ENCODE measurements at places on chromosomes 6 and 20. TPM values are rescaled to one million over a fixed set of nuclear protein-coding genes. Genes with fewer than 3 reads are reported as not detected.
A peak's percentile ranks its signal among the peaks of the same experiment; 100 is the strongest.

RTF2 gene
- polyA plus RNA-seq: 75.9 TPM

HDGFL1 gene
- not detected for polyA plus RNA-seq

PRDM1 gene
- 1.1 TPM for polyA plus RNA-seq

SGK2 gene
- 0.38 TPM for polyA plus RNA-seq

RUNX2 gene
- polyA plus RNA-seq: 2.7 TPM

RNF5 gene
- 47.2 TPM for polyA plus RNA-seq

SUMO4 gene
- not detected for polyA plus RNA-seq

- no peaks in the 10 kb centered on the region for H3K36me3 ChIP-seq
- H3K4me1 ChIP-seq: no peaks in the 10 kb centered on the region
- no peaks in the 10 kb centered on the region for H3K27me3 ChIP-seq
- no peak overlapping the region for H3K4me3 ChIP-seq
- no peak overlapping the region for H3K27ac ChIP-seq
Measured at GRCh38 chr6:72873433-72873832, 251.6 kb downstream of the KCNQ5 start.

DNA sequence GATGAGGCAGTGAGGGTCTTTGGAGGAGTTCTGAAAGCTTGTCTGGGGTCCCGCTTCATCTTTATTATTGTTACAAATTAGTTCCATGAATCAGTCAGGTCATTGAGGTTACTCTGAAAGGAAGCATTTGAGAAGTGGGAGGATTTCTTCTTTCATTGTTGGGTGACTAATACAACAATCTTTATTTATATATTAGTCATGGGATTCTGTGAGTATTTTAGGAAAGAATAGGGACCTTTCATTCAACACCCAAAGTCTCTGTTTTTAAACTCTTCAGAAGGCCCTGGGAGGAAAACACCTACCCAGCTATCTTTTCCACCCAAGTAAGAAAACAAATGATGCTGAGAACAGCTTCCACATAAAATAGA is 98.3 kb downstream of the SOD2 start:
- H3K36me3 ChIP-seq: no peaks in the 10 kb centered on the region
- no peaks in the 10 kb centered on the region for H3K27me3 ChIP-seq
- no peaks in the 10 kb centered on the region for H3K4me1 ChIP-seq
- H3K4me3 ChIP-seq: no peak overlapping the region

DNA sequence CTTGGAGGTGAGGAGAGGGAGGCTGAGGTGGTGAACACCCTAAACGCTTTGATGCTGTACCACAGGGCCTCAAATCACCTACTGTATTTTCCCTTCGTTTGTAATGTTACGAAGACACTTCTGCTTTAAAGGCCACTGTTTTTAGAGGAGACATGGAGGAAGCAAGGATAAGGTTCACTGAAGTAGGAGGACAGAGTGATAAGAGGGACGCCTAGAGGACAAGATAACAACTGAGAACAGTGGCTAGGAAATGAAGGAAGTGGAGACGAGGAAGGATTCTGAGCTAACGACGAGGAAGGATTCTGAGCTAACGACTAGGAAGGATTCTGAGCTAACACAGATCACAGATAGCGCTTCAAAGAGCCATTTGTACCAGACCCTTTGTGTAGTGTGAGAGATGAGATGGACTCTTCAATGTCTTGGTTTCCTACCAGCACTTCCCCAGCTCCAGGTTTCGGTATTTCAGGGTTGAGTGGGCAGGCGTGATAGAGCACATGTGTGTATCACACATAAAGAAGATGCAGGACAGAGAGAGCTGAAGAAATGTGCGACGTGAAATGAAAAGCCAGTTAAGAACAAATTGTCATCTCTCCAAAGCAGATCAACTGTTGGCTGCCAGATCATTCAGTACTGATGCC is 7.5 kb downstream of the SF3B5 start:
- no peak overlapping the region for H3K4me3 ChIP-seq
- H3K27ac ChIP-seq: no peak overlapping the region
- DNase-seq: no peak
- no peaks in the 10 kb centered on the region for H3K27me3 ChIP-seq
- H3K4me1 ChIP-seq: no peaks in the 10 kb centered on the region

GRCh38 chr6:134295953-134296553 is 21.9 kb downstream of the SGK1 start:
- peak overlapping the region; percentile 89 for H3K27ac ChIP-seq
- H3K4me3 ChIP-seq: no peak overlapping the region
- H3K36me3 ChIP-seq: no peaks in the 10 kb centered on the region
- DNase-seq: peak; percentile 92

GRCh38 chr6:5752391-5752680 is 254.4 kb downstream of the NRN1 start:
- H3K36me3 ChIP-seq: no peaks in the 10 kb centered on the region
- H3K27me3 ChIP-seq: no peaks in the 10 kb centered on the region
- H3K27ac ChIP-seq: peak overlapping the region; percentile 36
- DNase-seq: no peak
- H3K4me3 ChIP-seq: no peak overlapping the region

DNA sequence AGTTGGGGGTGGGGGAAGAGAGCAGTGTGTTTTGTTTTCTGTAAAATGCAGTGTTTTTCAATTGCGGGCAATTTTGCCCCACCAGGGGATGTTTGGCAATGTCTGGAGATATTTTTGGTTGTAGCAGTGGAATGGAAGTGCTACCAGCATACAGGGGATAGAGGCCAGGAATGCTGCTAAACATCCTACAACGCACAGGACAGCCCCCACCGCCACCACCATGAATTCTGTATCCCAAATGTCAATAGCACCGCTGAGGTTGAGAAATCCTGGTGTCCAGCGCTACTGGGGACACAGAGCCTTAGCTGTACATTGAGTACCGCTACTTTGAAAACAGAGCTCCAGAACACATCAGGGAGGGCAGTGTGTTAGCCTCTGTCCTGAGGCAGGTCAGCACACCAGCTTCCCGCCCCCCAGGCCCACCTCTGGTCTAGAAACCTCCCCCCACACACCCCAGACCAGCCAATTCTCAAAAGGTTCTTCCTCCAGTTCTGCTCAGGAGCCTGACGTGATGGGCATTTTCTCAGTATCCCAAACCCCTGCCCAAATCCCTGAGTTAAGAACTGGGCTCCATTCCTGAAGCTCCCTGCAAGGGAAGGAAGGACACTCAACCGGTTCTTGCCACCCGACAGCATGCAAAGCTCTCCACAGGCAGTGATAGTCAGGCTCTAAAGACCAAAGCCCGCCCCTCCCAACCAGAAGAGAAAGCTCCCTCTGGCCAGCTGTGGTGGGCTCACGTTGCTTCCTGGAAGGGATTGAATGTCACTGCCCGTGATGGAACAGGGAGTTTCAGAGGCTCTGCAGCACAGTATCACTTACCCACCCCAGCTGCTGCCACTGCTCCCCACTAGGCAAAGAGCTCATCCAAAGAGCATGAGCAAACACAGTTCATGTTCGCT is 321.5 kb upstream of the JARID2 start:
- DNase-seq: no peak
- H3K27me3 ChIP-seq: no peaks in the 10 kb centered on the region
- no peak overlapping the region for H3K4me3 ChIP-seq
- H3K27ac ChIP-seq: no peak overlapping the region

GRCh38 chr6:26304797-26305640 is 60.0 kb upstream of the BTN3A2 start:
- peak overlapping the region; percentile 35 for H3K4me3 ChIP-seq
- H3K36me3 ChIP-seq: no peaks in the 10 kb centered on the region
- no peaks in the 10 kb centered on the region for H3K4me1 ChIP-seq
- DNase-seq: peak; percentile 67

GRCh38 chr6:121800047-121800446 is 364.6 kb downstream of the GJA1 start:
- no peaks in the 10 kb centered on the region for H3K27me3 ChIP-seq
- DNase-seq: no peak
- peaks cover 2% of the 10 kb centered on the region for H3K4me1 ChIP-seq

GRCh38 chr6:105859457-105859856 is 226.7 kb upstream of the PRDM1 start:
- H3K27ac ChIP-seq: no peak overlapping the region
- no peaks in the 10 kb centered on the region for H3K36me3 ChIP-seq
- no peak for DNase-seq
- no peak overlapping the region for H3K4me3 ChIP-seq

- no peak overlapping the region for H3K4me3 ChIP-seq
- no peaks in the 10 kb centered on the region for H3K36me3 ChIP-seq
- peaks cover 58% of the 10 kb centered on the region for H3K4me1 ChIP-seq
- no peak for DNase-seq
- H3K27me3 ChIP-seq: no peaks in the 10 kb centered on the region
Measured at GRCh38 chr6:42569102-42570028, 5.5 kb downstream of the UBR2 start.

DNA sequence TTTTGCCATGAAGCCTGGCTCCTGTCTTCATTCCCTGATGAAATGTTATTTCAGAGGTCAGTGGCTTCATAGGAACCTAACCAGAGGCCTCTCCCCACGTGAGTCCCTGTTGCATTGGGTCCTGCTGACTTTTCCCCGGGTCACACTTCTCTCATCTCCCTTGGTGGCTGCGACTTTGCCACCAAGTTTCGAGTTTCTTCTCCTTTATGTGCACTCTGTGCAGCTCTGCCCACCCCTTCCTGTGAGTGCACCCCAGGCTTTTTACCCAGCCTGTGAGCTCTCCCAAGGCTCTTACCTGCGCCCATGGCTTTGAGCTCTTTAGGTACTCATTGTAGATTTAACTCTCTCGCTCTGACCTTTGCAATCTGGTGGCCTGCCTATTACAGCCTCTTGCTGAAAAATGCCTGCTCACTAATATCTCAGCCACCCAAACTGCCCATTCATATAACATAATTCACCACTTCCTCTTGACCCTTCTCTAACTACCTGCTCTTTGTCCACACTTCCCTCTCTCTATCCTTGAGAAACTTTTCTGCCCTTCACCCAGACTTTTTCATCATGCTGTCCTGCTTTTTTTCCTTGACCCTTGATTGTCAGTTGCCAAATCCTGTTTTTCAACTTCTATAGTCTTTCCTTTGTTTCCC is 105.9 kb downstream of the SASH1 start:
- no peak for DNase-seq
- H3K4me3 ChIP-seq: no peak overlapping the region
- H3K27ac ChIP-seq: no peak overlapping the region

DNA sequence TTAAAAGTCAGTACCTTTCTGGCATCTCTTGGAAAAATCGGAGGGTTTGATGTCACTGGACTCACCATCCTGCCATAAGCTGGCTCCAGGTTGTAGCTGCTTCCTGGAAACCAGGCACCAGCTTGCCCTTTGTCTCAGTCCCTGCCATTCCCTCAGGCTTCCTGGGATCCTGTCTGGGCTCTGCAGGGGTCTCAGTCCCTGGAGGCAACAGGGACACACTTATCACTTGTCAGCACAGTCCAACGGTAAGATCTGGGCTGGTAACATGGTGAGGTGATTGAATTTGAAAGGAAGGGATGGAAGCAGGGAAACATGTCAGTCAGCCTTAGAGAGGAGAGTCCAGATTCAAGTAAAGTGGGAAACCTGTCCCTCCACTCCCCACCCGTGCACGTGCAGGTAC is 147.6 kb upstream of the ECI2 start:
- no peak overlapping the region for H3K27ac ChIP-seq
- H3K4me3 ChIP-seq: no peak overlapping the region
- no peaks in the 10 kb centered on the region for H3K36me3 ChIP-seq
- H3K27me3 ChIP-seq: no peaks in the 10 kb centered on the region
- DNase-seq: no peak

GRCh38 chr6:56199956-56200355 is 47.4 kb downstream of the COL21A1 start:
- H3K27ac ChIP-seq: no peak overlapping the region
- H3K4me1 ChIP-seq: no peaks in the 10 kb centered on the region
- DNase-seq: no peak
- H3K27me3 ChIP-seq: no peaks in the 10 kb centered on the region
- H3K36me3 ChIP-seq: no peaks in the 10 kb centered on the region

- DNase-seq: no peak
- no peaks in the 10 kb centered on the region for H3K27me3 ChIP-seq
- H3K4me3 ChIP-seq: no peak overlapping the region
- H3K36me3 ChIP-seq: no peaks in the 10 kb centered on the region
- H3K4me1 ChIP-seq: no peaks in the 10 kb centered on the region
Measured at GRCh38 chr6:78999737-79000136, 78.3 kb downstream of the PHIP start.

- H3K4me3 ChIP-seq: no peak overlapping the region
- no peaks in the 10 kb centered on the region for H3K36me3 ChIP-seq
- DNase-seq: no peak
- H3K27me3 ChIP-seq: no peaks in the 10 kb centered on the region
- no peaks in the 10 kb centered on the region for H3K4me1 ChIP-seq
Measured at GRCh38 chr6:139778688-139779087, 404.2 kb upstream of the CITED2 start.

DNA sequence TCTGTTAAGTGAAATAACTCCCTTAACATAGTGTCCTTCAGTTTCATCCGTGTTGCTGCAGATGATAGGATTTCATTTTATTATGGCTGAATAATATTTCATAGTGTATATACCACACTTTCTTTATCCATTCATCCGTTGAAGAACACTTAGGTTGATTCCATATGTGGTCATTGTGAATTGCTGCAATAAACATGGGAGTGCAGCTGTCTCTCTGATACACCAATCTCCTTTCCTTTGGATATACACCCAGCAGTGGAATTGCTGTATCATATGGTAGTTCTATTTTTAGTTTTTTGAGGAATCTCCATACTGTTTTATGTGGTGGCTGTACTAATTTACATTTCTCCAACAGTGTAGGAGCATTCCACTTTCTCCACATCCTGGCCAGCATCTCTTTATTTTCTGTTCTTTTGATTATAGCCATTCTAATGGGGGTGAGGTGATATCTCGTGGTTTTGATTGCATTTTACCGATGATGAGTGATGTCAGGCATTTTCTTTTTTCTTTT is 193.2 kb downstream of the SLC16A10 start:
- H3K27ac ChIP-seq: no peak overlapping the region
- H3K4me3 ChIP-seq: no peak overlapping the region
- no peaks in the 10 kb centered on the region for H3K36me3 ChIP-seq
- no peak for DNase-seq

- no peaks in the 10 kb centered on the region for H3K27me3 ChIP-seq
- H3K36me3 ChIP-seq: no peaks in the 10 kb centered on the region
- DNase-seq: no peak
- no peaks in the 10 kb centered on the region for H3K4me1 ChIP-seq
- no peak overlapping the region for H3K27ac ChIP-seq
Measured at GRCh38 chr6:4636191-4636880, 139.9 kb upstream of the CDYL start.

- no peaks in the 10 kb centered on the region for H3K36me3 ChIP-seq
- H3K4me1 ChIP-seq: peaks cover 18% of the 10 kb centered on the region
- H3K27ac ChIP-seq: no peak overlapping the region
- no peak overlapping the region for H3K4me3 ChIP-seq
- no peaks in the 10 kb centered on the region for H3K27me3 ChIP-seq
Measured at GRCh38 chr20:50820515-50821256, 25.8 kb downstream of the BCAS4 start.

- H3K36me3 ChIP-seq: no peaks in the 10 kb centered on the region
- H3K4me3 ChIP-seq: no peak overlapping the region
- DNase-seq: no peak
- H3K27me3 ChIP-seq: no peaks in the 10 kb centered on the region
Measured at GRCh38 chr6:48985025-48985424, 478.0 kb downstream of the MMUT start.

- H3K4me1 ChIP-seq: peaks cover 6% of the 10 kb centered on the region
- no peaks in the 10 kb centered on the region for H3K27me3 ChIP-seq
- no peak overlapping the region for H3K27ac ChIP-seq
- no peak for DNase-seq
Measured at GRCh38 chr20:34512955-34513419, 3.2 kb upstream of the DYNLRB1 start.

GRCh38 chr6:26657256-26657655 is 2.3 kb downstream of the ZNF322 start:
- peaks cover 15% of the 10 kb centered on the region for H3K4me1 ChIP-seq
- no peak for DNase-seq
- H3K4me3 ChIP-seq: no peak overlapping the region
- no peaks in the 10 kb centered on the region for H3K27me3 ChIP-seq
- no peak overlapping the region for H3K27ac ChIP-seq
